ENCODE measurements at places on chromosomes 16 and 17. TPM values are rescaled to one million over a fixed set of nuclear protein-coding genes. Genes with fewer than 3 reads are reported as not detected.

VKORC1 gene
- total RNA-seq, result 60.2 TPM

KCTD5 gene
- 22.7 TPM for total RNA-seq

IRX3 gene
- 42.1 TPM for total RNA-seq

HBZ gene
- not detected for total RNA-seq

NPB gene
- total RNA-seq, result not detected

KRT16 gene
- 0.32 TPM for total RNA-seq

GPR139 gene
- total RNA-seq, result 2.2 TPM

COTL1 gene
- total RNA-seq, result 76.1 TPM

DNAAF1 gene
- 0.78 TPM for total RNA-seq

CCDC78 gene
- 3.7 TPM for total RNA-seq

ABCC11 gene
- 0.27 TPM for total RNA-seq

DNA sequence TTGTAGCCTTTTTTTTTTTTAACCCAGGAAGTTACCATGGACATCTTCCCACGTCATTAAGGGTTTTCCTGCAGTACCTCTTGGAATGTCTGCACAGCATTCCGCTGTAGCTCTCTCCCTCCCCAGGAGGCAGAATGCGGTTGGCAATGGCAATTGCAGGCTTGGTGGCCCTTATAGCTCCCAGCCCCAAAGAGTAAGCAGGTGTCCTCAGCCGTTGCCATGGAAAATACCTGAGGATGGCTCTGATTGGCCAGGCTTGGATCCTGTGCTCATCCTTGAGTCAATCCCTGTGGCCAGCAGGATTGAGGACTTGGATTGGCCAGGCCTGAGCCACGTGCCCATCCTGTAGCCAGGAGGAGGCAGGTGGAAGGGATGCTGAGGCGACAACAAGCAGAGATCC is 15.5 kb upstream of the TIMP2 start:
- peak; percentile 26 for ATAC-seq

DNA sequence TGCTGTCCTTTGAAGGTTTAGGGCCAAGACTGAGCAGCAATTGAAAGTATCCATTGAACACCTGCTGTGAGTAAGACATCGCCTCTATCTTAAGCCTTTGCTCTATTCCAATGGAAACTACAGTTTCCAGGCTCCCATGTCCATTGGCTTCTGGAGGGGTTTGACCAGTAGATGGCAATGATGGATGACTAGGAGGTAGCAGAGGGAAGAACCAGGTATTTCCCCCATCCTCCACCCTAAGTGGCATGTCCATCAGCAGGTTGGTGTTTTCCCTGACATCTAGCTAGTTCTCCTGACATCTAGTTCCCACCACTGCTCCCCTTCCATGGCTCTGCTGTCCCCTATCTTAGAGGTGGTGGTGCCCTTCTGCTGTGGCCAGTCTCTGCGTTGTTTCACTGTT is 58.7 kb downstream of the CENPV start:
- ATAC-seq, result no peak

DNA sequence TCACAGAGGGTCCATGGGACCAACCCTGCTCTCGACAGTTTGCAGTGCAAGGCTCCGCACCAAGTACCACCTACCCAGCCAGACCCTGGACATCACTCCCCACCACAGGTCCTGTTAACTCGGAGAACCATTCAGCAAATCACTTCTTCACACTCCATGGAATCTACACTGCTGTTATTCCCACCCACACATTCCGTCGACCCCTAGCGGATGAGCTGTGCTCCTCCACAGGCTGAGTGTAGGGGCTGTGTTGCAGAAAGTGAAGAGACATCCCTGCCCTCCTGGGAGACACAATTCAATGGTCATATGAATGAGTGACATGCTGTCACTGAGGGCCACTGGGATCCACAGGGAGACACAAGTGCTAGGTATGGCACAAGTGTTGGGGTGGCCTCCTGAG is 27.5 kb downstream of the MPG start:
- no peak for ATAC-seq

DNA sequence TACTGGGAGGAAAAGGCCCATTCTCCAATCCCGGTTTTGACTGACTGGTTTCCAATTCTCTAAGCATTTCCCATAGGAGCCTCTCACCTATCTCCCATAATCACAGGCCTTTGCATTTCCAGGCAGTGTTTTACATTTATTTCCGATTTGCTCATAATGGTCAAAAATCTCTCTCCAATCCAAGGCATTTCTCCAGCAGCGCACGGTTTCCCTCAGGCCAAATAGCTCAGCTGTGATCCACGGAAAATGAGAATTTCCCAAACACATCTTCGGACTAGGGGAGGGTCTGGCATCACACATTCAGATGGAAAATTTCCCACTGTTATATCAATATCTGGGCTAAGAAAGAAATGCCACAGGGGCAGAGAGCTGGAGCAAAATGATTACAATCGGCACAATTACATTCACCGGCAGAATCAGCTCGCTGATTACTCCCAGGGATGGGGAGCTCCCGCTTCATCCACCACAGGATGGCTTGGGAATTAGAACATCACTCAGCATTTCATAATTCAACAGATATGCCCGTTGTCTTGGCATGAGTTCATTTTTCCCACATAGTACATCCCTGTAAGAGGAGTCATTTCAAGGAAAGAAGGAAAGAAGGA is 6.7 kb downstream of the PIPOX start:
- ATAC-seq, result no peak

- peak; percentile 27 for ATAC-seq
Measured at GRCh38 chr16:87391324-87391949, 699 bp upstream of the MAP1LC3B start.

- ATAC-seq, result no peak
Measured at GRCh38 chr17:17126131-17127110, 79.7 kb downstream of the PLD6 start.

DNA sequence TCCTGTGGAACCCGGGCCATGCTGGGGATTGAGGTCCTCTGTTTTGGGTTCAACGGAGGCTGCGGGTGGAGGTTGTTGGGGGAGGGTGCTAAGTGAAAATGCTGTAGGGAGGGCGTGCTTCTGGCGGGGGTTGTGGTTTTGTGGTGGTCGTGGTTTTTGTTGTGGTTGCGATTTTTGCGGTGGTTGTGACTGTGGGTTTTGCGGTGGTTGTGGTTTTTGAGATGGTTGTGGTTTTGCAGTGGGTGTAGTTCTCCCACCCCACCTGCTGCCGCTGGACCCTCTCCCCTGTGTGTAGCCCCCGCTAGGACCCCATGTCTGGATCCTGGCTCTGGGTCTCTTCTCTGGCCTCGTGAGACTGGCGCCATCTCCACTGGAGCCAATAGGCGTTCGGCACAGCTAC is 4.9 kb upstream of the SSTR5 start:
- no peak for ATAC-seq

GRCh38 chr17:28957277-28957991 is 6.1 kb upstream of the PHF12 start:
- no peak for ATAC-seq

DNA sequence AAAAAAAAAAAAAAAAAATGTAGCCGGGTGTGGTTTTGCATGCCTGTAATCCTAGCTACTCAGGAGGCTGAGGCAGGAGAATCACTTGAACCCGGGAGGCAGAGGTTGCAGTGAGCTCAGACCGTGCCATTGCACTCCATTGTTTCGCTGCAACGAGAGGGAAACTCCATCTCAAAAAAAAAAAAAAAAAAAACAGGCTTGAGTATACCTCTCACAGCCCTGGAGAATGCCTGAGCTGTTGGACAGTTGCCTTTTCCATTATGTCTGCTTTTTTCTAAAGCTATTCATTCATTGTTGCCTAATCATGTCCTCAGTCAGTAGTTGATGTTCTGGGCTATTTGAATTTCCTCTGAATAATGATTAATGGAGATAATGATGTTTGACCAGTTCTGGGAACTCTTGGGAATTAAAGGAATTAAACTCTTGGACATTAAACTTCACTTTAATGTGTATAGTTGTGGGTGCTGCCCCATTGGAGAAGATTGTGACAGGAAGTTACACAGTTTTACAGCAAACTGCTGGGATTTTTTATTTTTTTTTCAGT is 11.8 kb downstream of the HMOX2 start:
- peak; percentile 59 for ATAC-seq

GRCh38 chr17:564526-565065 is 150.0 kb downstream of the VPS53 start:
- no peak for ATAC-seq

- ATAC-seq, result no peak
Measured at GRCh38 chr16:58028541-58029070, 3.1 kb downstream of the MMP15 start.

DNA sequence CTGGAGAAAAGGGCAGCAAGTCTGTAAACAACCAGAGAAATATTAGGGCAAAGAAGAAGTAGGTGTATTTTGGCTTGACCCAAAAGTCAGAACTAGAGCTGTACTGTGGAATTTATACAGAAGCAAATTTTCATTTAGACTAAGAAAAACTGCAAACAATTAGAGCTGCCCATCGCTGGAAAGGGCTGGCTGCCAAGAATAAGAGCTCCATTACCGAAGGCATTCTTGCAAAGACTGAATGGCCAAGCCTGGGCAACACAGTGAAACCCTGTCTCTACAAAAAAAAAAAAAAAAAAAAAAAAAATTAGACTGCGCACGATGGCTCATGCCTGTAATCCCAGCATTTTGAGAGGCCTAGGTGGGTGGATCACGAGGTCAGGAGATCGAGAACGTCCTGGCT is 53.9 kb upstream of the TMC5 start:
- ATAC-seq, result peak; percentile 95

DNA sequence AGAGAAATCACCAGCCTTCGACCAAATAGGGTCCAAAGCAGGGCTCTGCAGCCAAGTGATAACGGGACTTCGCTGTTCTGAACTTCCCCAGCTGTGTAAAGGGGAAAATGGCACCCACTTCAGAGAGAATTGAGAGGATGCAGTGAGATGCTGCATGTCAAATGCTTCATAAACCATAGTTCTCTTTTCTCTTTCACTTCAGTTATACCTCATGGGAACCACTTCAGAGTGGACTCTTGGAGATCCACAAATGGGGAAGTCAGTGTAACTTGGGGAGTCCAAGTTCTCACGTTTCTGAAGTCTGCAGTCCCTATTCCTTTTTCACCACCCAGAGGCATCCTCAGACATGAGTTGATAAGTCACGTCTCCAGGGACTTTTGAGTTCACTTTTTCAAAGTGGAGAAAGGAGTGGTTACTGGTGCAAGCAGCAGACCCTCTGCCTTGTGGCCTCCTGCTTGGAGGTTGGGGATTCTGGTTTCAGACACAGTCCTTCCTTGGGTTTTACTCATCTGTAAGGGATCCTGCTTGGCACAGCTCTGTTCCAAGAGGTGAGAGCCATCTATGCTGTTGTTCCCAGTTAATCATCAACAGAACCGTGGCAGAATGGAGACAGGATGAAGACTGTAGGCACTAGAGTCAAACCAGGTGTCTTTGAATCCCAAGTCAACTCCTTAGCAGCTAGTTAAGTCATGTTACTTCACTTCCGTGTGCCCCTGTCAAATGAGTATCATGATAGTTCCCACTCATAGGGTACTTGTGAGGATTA is 123.4 kb upstream of the NOL11 start:
- ATAC-seq, result peak; percentile 33

GRCh38 chr16:53083119-53083518 is 28.3 kb downstream of the CHD9 start:
- peak; percentile 49 for ATAC-seq

- ATAC-seq, result no peak
Measured at GRCh38 chr17:72995008-72995656, 97.4 kb downstream of the SLC39A11 start.

DNA sequence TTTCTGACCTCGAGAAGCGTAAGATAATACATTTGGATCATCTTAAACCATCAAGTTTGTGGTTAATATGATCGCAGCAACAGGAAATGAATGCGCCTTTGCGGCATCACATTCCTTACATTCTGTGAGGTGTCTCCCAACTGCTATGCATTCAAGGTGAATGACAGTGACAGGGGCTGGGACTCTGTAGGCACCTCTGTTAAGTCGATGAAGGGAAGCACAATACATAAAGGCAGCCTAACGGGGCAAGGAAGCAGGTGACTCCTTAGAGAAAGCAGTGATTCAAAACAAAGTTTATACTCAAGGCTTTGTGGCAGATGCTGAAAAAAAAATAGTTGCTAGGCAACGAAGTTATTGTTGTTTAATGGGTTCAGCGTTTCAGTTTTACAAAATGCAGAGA is 21.6 kb upstream of the EVPL start:
- no peak for ATAC-seq

GRCh38 chr16:28553776-28554633 is at the start of gene SGF29:
TSS of gene SGF29 (plus strand) at chr16:28553920. CDS start at chr16:28581070, 27,150 bp downstream.
- peak; percentile 92 for ATAC-seq

DNA sequence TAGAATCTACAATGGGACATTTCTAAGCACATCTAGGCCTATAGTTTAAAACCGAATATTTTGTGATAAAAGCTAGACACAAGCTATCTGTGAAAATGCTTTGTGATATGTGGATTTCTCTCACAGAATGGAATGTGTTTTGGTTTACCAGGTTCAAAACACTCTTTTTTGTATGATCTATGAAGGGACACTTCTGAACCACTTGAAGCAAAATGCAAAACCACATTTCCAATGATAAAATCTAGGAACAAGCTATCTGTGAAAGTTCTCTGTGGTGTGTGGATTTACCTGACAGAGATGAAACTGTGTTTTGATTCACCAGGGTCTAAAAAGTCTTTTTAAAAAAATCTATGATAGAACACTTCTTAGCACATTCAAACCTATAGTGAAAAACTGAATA is 2192.4 kb downstream of the TP53TG3F start:
- ATAC-seq, result no peak

DNA sequence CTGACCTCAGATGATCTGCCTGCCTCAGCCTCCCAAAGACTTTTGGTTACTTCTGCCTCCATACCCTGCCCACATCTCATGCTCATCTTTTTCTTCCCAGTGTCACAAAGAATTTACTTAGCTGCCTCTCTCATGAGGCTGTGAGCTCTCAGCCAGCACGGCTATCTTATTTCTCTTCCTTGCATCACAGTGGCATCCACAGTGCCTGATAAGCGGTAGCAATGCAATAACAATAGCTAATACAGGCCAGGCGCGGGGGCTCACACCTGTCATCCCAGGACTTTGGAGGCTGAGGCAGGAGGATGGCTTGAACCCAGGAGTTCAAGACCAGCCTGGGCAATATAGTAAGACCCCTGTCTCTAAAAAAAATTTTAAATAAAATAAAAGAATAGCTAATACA is 15.5 kb upstream of the MARVELD3 start:
- ATAC-seq, result no peak

Measured in motor neuron (in vitro differentiated cells).